ENCODE measurements at places on chromosomes 11 and 22.

- no peak for DNase-seq
Measured at GRCh38 chr11:69295995-69296889, 2.3 kb downstream of the MYEOV start.

- DNase-seq, result no peak
Measured at GRCh38 chr11:121762820-121763219, 310.1 kb upstream of the SORL1-AS1 start.

DNA sequence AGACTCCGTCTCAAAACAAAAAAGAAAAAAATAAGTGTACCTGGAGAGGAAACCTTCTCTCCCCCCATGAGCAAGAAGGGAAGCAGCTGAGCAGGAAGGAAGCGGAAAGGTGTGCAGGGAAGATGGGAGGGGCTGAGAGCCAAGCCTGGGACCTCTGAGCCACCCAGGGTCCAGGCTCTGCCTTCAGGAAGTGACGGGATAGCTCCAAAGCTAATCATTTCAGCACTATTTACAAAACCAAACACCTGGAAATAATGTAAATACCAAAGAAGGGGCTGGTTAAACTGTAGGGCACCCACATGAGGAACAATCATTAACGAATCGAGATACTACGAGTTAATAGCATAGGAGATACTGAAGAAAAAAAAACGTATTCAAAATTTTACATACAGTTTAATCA is 27.9 kb downstream of the ARRB1 start:
- DNase-seq, result no peak

DNA sequence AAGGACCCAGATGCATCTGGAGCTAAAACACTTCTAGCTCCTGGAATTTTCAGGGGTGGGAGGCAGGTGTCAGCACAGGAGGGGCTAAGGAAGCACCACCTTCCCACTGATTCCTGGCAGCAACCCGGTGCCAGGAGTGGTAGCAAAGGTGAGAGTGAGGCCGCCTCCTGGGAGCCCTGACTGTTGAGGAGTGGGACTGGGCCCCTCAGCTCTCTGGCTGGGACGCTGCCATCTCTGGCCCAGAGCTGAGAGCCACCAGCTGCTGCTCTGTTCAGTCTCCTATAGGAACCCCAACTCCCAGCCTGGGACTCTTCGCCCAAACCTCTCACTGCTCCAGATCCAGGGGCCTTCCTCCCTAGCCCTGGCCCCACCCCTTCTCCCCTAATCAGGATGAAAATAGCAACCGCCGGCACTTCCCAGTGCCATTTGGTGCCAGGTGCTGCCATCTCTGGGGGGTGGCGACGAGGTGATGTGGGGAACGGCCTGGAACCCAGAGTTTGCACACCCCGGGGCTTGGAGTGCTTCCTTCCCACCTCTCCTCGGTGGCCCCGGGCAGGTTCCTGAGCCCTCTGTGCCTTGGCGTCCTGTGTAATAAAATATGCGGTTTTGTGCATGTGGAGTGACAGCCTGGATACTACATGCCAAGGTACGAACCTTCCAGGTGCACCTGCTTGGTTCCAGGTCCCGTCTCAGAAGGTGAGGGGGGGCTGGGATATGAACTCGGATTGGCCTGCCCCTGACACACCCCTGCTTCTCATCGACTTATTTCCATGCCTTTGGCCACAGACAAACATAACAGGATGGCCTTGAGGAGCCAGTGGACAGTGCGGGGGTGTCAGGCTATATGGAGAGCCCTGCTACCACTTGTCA is 35.7 kb upstream of the CELSR1 start:
- no peak for DNase-seq

GRCh38 chr11:121540627-121541026 is 87.9 kb upstream of the SORL1-AS1 start:
- no peak for DNase-seq

- no peak for DNase-seq
Measured at GRCh38 chr11:7079545-7080135, 9.2 kb upstream of the RBMXL2 start.

DNA sequence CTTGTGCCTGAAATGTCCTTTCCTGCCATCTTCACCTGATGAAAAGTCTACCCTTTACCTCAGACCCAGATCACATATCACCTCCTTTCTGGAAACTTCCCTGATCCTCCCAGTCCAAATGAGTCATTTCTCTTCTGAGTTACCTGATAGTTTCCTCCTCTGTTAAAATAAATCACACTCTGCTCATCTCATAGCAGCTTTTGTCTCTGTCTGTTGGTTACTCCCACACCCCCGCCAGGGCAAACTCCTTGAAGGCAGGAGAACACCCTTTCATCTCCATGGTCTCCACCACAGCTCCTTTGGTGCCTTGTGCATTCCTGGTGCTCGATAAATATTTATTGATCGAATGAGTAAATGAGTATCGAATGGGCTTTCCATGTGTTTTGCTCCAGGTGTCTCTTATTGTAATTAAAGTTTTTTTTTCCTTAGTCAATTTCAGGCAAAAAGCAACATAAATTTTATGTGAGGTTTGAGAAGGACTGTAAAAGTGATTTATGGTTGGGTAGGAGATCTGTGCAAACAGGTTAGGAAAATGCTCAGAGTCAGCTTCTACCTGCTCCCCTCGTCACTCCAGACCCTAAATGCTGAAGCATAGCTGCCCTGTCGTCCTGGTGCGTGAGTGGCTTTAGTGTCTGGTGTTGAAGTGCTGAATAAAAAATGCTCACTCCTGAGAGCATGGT is 178.2 kb downstream of the GRIK4 start:
- no peak for DNase-seq

GRCh38 chr22:38758276-38758945 is 2.6 kb upstream of the SUN2 start:
- DNase-seq, result peak; percentile 62

GRCh38 chr11:107577346-107577711 is 11.8 kb upstream of the ALKBH8 start:
- DNase-seq, result no peak

GRCh38 chr22:19970479-19971275 is 29.1 kb upstream of the TXNRD2 start:
- peak; percentile 65 for DNase-seq

DNA sequence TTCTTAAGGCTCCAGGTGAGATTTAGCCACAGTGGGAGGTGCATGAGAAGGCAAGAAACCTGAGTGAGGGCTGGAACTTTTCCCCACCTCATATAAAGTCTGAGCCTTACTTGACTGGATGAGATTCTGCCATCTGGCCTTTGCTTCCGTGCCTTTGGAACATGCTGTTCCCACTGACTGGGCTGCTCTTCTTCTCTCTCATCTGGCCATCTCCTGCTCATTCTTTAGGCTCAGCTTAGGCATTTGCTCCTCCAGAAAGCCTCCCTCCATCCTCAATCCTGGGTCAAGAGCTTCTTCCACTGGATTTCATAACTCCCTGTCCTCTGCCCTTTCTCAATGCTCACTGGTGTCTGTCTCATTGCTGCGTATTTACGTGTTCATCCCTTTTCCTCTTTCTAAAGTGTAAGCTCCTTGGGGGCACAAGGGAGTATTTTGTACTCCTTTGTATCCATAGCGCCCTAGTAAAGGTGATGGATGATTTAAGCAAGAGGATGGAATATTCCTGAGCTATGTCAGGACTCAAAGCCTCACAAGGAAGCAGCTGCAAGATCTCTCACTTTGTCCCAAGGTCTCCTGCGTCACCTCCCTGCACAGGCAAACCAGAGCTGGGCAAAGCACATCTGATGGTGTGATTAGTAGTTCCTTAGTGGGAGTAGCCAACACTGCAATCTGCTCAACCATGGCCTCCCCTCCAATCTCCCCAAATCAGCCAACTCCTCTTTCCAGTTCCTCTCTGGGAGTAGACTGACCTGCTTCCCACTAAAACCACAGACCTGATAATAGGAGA is 15.3 kb downstream of the HSPA8 start:
- DNase-seq, result no peak

DNA sequence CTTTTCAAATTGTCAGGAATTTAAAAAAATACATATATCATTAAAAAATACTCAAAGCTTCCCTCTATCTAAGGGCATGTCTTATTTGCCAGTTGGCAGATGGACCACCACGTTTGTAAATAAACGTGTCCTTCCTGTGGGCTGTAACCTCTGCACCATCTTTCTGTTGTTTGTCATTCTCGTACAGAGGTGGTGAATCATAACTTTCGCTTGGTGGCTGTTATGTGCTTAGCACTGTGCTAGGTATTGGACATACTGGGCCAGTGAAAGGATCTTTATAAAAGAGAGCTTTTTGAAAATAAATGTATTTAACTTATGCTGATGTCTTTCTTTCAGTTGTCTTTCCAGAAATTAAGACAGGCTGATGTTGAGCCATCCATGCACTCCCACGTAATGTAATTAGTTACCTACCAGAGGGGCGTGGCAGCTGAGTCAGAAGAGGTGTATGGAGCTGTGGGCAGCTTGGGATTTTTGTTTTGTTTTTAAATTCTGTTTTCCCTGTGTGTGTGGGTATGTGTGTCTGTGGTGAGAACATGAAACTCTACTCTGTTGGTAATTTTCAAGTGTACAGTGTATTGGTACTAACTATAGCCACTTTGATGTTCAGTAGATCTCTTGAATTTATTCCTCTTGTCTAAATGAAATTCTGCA is 62.7 kb downstream of the TECTA start:
- DNase-seq, result no peak

- no peak for DNase-seq
Measured at GRCh38 chr11:47411884-47412746, 3.7 kb downstream of the SLC39A13 start.

DNA sequence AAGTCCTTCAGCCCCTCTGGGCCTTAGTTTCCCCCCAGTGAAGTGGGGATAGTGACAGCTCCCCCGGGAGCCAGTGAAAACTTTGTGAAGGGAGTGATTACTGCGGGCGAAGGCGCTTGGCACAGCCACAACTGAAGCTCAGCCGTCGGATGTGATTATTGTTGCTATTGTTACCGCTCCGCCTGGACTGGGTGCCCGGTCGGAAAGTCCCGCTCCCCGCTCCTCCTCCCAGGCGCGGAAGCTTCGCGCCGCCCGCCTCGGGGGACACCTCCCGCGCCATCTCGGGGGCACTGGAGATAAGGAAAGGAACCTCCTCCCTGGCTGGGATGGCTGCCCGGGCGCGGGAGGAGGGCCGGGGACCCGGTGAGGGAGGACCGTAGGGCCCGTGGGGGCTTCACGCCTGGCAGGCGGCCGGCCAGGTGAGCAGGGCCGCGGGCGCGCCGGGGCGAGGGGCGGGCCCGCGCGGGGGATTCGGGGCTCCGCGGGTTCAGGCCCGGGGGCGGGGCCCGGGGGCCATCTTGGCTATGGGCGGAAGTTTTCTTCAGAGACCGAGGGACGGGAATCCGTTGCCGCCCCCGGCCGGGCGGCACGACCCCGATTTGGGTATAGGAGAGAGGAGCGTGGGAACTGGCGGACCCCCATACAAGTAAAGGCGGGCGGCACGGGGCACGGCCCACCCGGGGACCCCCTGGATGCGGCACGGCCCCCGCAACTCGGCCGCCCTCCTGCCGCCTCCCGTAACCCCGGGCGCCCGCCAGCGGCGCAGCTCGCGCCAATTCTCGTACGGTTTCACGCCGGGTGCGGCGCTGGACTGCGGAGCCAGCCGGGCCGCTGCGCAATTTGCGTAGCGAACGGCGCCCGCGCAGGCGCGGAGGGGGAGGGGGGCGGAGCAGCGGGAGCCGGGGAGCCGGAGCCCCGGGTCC is at the start of gene GPR137:
GPR137 (plus strand) TSS at position 887 of the 923 bp plus-strand sequence. CDS start 677 bp downstream, outside the sequence.
- peak; percentile 75 for DNase-seq

GRCh38 chr11:128484172-128484571 is 103.2 kb downstream of the ETS1 start:
- DNase-seq, result no peak

GRCh38 chr11:40183073-40184064 is 1276.1 kb downstream of the LRRC4C start:
- no peak for DNase-seq

- no peak for DNase-seq
Measured at GRCh38 chr11:47867823-47868222, 19.7 kb upstream of the NUP160 start.

GRCh38 chr11:38136887-38137286 is 1538.9 kb upstream of the RAG2 start:
- no peak for DNase-seq

DNA sequence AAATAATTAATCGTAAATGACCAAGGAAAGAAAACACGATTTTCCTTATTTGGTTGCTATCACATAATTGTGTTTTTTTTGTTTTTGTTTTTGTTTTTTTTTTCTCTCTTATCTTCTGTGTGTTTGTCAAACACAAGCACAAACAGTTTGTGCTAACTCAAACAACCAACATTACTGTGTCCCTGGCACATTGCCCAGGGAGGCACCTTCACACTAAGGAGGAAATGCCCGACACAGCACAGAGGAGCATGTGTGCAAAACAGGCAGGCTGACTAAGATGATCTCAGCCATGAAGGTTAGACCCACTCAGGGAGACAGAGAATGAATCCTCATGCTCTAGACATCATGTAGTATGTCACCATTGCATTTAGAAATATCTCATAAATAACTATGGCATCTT is 130.1 kb downstream of the SOX6 start:
- DNase-seq, result no peak

- no peak for DNase-seq
Measured at GRCh38 chr11:1238767-1239595, 16.1 kb downstream of the MUC5B start.

DNA sequence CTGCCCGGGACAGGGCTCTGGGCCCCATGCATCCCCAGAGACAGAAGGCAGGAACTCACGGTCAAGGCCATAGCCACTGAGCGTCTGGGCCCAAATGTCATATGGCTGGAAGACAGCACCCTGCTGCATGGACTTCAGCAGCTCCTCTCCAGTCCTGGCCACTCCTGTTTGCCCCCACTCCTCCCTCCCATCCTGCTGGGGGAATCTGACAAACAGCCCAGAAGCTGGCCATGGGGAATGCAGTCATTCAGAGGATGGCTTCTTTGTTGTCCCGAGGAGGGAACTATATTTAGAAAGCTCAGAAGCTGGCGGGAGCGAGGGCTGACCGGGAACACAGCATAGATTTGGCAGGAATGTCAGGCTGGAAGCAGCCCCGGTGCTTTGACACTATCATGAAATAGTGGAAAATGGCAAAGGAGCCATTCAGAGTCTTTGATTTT is 35.0 kb downstream of the DKK3 start:
- no peak for DNase-seq

GRCh38 chr22:42297778-42298177 is 27.3 kb upstream of the TCF20 start:
- no peak for DNase-seq

- DNase-seq, result no peak
Measured at GRCh38 chr11:65501186-65501471, 2.3 kb downstream of the MALAT1 start.

DNA sequence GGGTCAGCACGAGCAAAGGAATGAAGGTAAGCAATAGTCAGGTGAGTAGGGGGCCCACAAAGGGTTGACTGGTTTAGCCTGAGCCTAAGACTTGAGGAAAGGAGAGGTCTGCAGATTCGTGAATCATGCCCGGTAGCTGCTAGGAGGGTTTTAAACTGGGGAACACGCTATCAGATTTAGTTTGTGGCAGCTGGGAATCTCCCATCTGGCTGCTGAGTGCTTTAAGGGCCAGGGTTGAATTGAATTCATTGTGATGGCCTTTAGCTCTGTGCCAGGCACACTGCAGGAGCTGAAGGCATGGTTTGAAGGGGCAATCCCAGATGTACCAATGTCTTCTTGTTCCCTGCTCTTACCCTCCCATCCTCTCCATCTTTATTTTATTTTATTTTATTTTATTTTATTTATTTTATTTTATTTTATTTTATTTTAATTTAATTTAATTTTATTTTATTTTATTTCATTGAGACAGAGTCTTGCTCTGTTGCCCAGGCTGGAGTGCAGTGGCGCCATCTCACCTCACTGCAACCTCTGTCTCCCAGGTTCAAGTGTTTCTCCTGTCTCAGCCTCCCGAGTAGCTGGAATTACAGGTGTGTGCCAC is 1.9 kb upstream of the NECTIN1 start:
- no peak for DNase-seq
